Esophagus squamous epithelium (tissue), 5 donors: ENCODE measurements at places on chromosomes 5 and 9.

- no peak for DNase-seq
- peaks cover 92% of the 10 kb centered on the region for H3K4me1 ChIP-seq
- no peaks in the 10 kb centered on the region for H3K27me3 ChIP-seq
Observed at GRCh38 chr5:177475563-177476427, 2.4 kb upstream of the DBN1 start.

- DNase-seq = no peak
- no peak overlapping the region for H3K27ac ChIP-seq
- no peaks in the 10 kb centered on the region for H3K4me1 ChIP-seq
- H3K27me3 ChIP-seq = no peaks in the 10 kb centered on the region
Observed at GRCh38 chr9:23380821-23381220, 445.2 kb downstream of the ELAVL2 start.

GRCh38 chr9:106531491-106531890 is 331.5 kb upstream of the ZNF462 start:
- H3K4me1 ChIP-seq = no peaks in the 10 kb centered on the region
- no peak overlapping the region for H3K4me3 ChIP-seq
- no peaks in the 10 kb centered on the region for H3K27me3 ChIP-seq
- DNase-seq = no peak
- no peak overlapping the region for H3K27ac ChIP-seq

DNA sequence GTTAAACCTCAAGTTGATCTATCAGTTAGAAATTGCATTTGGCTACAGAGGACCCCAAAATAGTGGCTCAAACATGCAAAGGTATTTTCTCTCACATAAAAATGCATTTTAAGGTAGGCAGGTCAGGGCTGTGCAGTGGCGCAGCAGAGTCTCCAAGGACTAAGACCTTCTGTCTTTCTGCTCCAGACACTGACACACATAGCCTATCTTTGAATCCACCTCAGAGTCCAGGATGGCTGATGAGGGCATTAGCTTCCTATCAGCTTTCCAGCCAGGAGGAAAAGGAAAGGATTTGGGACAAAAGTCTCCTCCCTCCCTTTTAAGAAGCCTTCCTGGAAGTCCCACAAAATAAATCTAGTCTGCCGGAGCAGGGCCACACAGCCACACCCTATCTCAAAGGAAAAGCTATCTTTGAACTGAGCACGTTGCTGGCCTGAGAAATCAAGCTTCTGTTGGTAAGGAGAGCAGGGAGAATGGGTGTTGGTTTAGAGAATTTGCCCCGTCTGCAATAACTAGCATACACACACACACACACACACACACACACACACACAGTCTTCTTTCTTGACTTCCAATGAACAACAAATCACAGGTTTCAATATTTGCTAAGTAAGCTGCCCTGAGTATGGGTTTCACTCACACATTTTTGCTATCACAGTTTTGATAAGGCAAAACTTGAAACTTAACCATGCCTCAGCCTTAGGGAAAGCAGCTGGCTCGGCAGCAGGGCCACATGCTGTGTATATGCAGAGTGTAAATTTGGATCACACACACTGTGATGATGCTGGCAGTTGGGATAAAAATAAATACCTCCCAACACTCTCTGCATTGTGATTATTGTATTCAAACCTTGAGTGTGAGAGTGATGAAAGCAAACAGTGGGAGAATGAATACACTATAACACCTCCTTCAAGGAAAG is 116.6 kb upstream of the MAP3K1 start:
- no peaks in the 10 kb centered on the region for H3K27me3 ChIP-seq
- no peak overlapping the region for H3K4me3 ChIP-seq
- H3K4me1 ChIP-seq = peaks cover 50% of the 10 kb centered on the region
- H3K27ac ChIP-seq = peak overlapping the region; percentile 25

DNA sequence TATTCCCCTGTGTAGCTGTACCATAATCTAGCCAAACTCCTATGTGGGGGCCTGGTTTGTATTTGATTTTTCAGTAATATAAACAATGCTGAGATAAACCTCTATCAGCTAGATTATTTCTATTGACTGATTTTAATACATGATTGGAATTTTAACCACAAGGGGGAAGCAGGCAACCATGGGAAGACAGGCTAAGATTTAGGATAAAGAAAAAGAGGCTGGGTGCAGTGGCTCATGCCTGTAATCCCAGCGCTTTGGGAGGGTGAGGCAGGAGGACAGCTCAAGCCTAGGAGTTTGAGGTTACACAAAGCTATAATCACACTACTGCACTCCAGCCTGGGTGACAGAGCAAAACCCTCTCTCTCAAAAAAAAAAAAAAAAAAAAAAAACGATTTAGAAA is 18.1 kb upstream of the GPX3 start:
- no peak overlapping the region for H3K27ac ChIP-seq
- no peak for DNase-seq
- H3K4me1 ChIP-seq = peaks cover 2% of the 10 kb centered on the region
- H3K4me3 ChIP-seq = no peak overlapping the region

DNA sequence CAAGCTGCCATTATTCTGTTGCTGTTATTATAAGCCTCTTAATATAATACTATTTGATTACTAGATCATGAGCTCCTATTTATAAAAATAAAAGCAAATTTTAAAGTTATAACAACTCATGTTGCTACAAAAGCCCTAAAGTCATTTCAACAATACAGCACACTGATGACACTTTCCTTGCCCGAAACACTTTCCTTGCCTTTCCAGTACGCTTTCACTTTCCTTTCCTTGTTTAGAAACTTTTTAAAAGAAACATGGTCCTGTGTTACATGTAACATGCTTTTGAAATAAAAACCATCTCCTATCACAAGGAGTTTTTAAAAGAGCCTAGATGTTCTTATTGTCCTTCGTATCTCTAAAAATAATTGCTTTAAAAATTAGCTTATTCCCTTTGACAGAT is 688.4 kb downstream of the PTPRD start:
- H3K36me3 ChIP-seq = no peaks in the 10 kb centered on the region
- no peaks in the 10 kb centered on the region for H3K4me1 ChIP-seq
- no peak overlapping the region for H3K4me3 ChIP-seq
- H3K27me3 ChIP-seq = no peaks in the 10 kb centered on the region

- no peaks in the 10 kb centered on the region for H3K36me3 ChIP-seq
- no peak overlapping the region for H3K4me3 ChIP-seq
- no peaks in the 10 kb centered on the region for H3K27me3 ChIP-seq
- H3K27ac ChIP-seq = no peak overlapping the region
Observed at GRCh38 chr5:177123789-177124485, 9.6 kb upstream of the NSD1 start.

- H3K4me3 ChIP-seq = no peak overlapping the region
- no peak for DNase-seq
- no peaks in the 10 kb centered on the region for H3K36me3 ChIP-seq
- H3K27me3 ChIP-seq = no peaks in the 10 kb centered on the region
Observed at GRCh38 chr5:53323511-53323910, 156.9 kb upstream of the FST start.

GRCh38 chr5:159061179-159061796 is 38.4 kb downstream of the EBF1 start:
- DNase-seq = no peak
- peak overlapping the region; percentile 46 for H3K4me3 ChIP-seq
- no peaks in the 10 kb centered on the region for H3K36me3 ChIP-seq
- H3K27ac ChIP-seq = peak overlapping the region; percentile 74
- no peaks in the 10 kb centered on the region for H3K27me3 ChIP-seq
- H3K4me1 ChIP-seq = no peaks in the 10 kb centered on the region

GRCh38 chr9:137969685-137970084 is 92.1 kb downstream of the CACNA1B start:
- no peak overlapping the region for H3K27ac ChIP-seq
- H3K4me3 ChIP-seq = no peak overlapping the region
- no peaks in the 10 kb centered on the region for H3K4me1 ChIP-seq
- H3K36me3 ChIP-seq = no peaks in the 10 kb centered on the region
- peaks cover 47% of the 10 kb centered on the region for H3K27me3 ChIP-seq

- no peaks in the 10 kb centered on the region for H3K27me3 ChIP-seq
- H3K36me3 ChIP-seq = no peaks in the 10 kb centered on the region
- DNase-seq = no peak
- peak overlapping the region; percentile 65 for H3K4me3 ChIP-seq
Observed at GRCh38 chr5:122312591-122313406, 762 bp downstream of the SNCAIP start.

- H3K27ac ChIP-seq = no peak overlapping the region
- DNase-seq = no peak
- no peaks in the 10 kb centered on the region for H3K4me1 ChIP-seq
Observed at GRCh38 chr9:8668751-8669150, 869.2 kb upstream of the DMAC1 start.

DNA sequence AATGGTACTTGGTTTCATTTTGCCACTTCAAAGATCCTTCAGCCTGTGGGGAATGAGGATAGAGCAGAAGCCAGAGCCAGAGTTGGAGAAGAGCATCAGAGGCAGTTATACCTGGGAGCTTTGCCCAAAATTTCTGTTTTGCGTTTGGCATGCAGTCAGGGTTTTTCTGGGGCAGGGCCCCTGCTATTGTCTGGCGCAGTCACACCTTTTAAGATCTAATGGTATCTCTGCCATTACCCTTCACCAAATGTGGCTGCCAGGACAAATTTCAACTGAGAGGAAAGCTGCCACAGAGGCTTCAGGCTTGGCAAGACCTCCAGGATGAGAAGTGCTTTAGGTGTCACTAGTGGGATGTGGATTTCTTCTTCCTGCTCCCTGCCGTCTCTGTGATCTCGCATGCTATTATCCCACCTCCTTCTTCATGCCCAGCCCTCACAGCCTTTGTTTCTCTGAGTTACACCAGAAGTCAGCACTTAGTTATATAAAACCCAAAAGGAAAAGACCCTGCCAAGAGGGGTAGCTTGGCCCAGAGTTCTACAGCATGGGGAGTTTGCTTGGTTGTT is 357.0 kb downstream of the TLE4 start:
- H3K4me1 ChIP-seq = no peaks in the 10 kb centered on the region
- H3K27me3 ChIP-seq = no peaks in the 10 kb centered on the region
- H3K27ac ChIP-seq = no peak overlapping the region
- DNase-seq = no peak
- H3K4me3 ChIP-seq = no peak overlapping the region
- H3K36me3 ChIP-seq = no peaks in the 10 kb centered on the region

DNA sequence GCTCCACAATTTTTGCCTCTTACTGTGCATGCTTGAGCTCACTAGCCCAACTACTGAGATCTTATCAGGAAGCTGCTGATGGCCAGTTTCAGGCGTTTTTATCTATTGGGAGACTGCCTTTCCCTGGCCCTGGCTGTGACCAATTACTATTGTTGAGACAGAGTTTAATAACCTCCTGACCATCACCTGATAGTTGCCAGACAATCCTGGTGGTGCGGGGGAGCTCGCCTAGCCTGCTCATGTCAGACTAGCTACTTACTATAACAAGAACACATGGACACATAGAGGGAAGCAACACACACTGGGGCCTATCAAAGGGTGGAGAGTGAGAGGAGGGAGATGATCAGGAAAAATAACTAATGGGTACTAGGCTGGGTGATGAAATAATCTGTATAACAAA is 13.0 kb upstream of the OXCT1 start:
- H3K4me1 ChIP-seq = no peaks in the 10 kb centered on the region
- H3K4me3 ChIP-seq = no peak overlapping the region
- no peaks in the 10 kb centered on the region for H3K36me3 ChIP-seq
- DNase-seq = no peak
- H3K27ac ChIP-seq = no peak overlapping the region

- no peak for DNase-seq
- H3K36me3 ChIP-seq = peaks cover 65% of the 10 kb centered on the region
- peaks cover 4% of the 10 kb centered on the region for H3K4me1 ChIP-seq
- H3K27me3 ChIP-seq = no peaks in the 10 kb centered on the region
- H3K27ac ChIP-seq = no peak overlapping the region
- no peak overlapping the region for H3K4me3 ChIP-seq
Observed at GRCh38 chr9:134158753-134159392, 5.5 kb downstream of the RNU6ATAC start.

- H3K27me3 ChIP-seq = peaks cover 88% of the 10 kb centered on the region
- DNase-seq = no peak
- peak overlapping the region; percentile 68 for H3K27ac ChIP-seq
- no peak overlapping the region for H3K4me3 ChIP-seq
Observed at GRCh38 chr5:141806626-141807025, 71.6 kb downstream of the PCDH1 start.

DNA sequence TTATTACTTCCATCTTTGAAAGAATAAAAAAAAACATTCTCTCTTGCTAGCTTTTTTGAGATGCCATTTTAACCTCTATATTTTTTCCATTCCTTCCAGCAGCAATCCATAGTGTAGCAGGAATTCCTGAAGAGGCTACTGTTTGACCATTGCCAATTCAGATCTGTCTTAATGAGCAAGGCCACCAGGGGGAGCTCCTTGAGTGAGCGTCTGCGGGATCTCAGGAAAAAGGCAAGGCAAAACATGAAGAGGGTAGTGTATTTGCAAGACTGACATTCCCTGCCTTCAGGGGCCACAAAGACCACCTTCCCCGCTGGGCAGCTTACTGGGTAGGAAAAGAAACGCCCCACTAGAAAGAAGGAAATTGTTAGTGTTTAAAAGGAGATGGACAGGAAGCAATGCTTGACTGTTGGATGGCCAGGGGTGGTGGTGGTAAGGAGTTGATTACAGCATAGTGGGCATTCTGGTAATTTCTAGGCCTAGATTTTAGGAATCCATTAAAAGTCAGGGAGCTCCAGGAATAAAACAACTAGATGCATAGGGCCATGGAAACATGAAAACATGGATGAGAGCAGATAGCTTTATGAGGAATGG is 206.6 kb upstream of the HAPLN1 start:
- H3K27me3 ChIP-seq = no peaks in the 10 kb centered on the region
- DNase-seq = no peak
- H3K36me3 ChIP-seq = no peaks in the 10 kb centered on the region

GRCh38 chr9:76218886-76219445 is 175.3 kb downstream of the RFK start:
- H3K4me1 ChIP-seq = peaks cover 36% of the 10 kb centered on the region
- H3K36me3 ChIP-seq = no peaks in the 10 kb centered on the region
- H3K27ac ChIP-seq = no peak overlapping the region

DNA sequence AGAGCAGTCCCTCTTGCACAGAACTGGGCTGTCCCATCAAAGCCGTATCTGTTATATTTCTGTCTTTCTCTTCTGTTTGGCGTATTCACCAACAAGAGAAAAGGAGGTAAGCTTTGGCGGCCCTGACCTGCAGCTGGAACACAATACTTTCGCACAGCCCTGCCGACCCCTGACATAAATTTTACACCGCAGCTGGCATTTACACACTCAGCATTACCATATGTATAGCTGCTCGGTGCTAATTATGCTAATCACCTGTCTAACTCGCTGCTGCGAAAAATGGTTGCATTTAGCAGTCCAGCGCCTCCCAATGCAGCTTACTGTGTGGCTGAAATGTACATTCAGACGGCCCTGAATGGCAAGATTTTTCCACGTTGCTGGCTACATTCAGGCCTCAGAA is 20.8 kb downstream of the PTCH1 start:
- H3K4me3 ChIP-seq = no peak overlapping the region
- H3K36me3 ChIP-seq = no peaks in the 10 kb centered on the region
- no peaks in the 10 kb centered on the region for H3K4me1 ChIP-seq
- DNase-seq = no peak
- no peaks in the 10 kb centered on the region for H3K27me3 ChIP-seq
- H3K27ac ChIP-seq = no peak overlapping the region

GRCh38 chr5:1387059-1387755 is 42.3 kb upstream of the CLPTM1L start:
- H3K36me3 ChIP-seq = no peaks in the 10 kb centered on the region
- DNase-seq = no peak
- no peak overlapping the region for H3K4me3 ChIP-seq
- no peak overlapping the region for H3K27ac ChIP-seq
- H3K27me3 ChIP-seq = peaks cover 73% of the 10 kb centered on the region
